ENCODE measurements at places on chromosomes 16 and 17.

DNA sequence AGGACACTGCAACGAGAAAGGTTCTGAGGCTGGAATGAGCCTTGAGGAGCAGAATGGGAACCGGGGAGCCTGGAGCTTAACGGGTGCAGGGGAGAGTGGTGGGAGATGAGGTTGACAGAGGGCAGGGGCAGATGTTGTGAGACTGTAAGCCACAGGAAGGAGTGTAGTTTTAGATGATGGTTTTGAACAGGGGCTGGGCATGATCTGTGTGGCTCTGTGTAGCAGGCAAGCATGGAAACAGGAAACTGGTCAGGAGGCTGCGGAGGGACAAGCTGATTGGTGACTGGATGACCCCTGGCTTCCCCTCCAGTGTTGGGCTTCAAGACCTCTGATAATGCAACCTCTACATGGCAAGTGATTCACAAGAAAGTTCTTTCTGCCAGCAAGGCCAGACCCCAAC, 1.4 kb upstream of the CNGB1 start:
- no peak for DNase-seq

GRCh38 chr17:14225254-14225980, 11.2 kb downstream of the CDRT15 start:
- DNase-seq: no peak

DNA sequence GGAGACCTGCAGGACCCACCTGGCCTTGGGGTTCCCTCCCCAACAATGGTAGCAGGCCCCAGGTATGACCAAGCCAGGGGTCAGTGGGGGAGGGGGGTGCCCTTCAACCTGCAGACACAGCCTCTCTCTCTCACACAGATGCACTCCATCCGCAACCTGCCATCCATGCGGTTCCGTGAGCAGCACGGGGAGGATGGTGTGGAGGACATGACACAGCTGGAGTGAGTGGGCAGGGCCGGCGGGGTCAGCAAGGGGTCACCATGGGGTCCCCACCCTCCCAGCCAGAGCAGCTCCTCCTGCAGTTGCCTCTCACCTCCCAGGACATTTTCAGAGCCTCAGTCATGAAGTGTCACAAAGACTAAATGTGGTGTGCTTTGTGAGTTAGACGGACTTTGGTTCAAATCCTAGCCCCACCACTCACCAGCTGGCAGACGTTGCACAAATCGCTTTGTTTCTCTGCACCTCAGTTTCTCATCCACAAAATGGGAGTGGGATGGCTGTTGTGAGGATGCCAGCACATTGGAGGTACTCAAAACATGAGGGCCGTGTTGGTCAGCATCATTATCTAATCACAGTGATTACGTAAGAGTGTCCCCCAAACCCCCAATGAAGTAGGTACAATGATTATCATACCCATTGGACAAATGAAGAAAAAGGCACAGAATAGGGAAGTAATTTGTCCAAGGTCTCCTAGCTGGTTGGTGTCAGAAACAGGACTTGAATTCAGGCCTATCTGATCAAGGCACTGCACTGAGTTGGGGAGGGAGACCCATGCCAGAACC, 16.0 kb downstream of the MYO15A start:
- no peak for DNase-seq

DNA sequence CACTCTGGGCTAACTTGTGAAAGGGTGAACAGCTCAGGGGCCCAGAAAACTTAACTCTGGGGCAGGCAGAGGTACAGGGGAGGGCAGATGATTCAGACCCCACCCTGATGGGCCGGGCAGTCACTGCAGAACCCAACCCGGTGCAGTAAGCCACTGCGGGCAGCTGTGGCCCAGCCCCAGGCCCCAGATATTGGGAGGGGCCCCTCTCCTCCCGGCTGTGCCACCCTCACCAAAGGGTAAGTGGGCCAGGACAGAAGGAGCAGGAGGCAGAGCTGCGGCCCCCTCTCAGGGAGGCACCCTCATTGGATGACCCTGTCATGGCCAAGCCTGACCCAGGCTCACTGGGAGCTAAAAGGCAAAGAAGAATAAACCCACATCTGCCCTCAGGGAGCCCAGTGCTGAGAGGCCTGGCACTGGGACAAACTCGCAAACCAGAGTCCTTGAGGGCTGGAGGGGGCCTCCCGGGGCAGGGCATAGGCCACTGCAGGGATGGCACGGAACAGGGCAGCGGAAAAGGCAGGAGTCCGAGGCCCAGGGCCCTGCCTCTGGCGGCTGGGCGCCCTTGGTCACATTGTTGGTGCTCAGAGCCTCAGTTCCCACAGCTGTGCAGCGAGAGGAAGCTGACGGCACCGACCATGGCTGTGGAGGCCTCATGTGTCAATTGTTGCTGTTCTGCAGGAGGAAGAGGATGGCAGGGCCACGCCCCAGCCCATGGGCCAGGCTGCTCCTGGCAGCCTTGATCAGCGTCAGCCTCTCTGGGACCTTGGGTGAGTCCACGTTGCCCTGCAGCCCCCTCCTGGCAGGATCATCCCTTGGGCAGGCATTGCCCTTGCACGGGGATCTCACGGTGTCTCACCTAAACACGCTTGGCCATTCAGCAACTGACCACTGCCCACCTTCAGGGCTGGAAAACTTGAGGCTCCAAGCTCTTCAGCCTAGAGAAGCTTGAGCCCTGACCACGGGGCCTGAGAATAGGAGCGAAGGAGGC, 3.1 kb downstream of the ITGB4 start:
- no peak for DNase-seq

GRCh38 chr16:1305823-1306222, 3.6 kb upstream of the UBE2I start:
- no peak for DNase-seq

- DNase-seq: peak; percentile 73
These were observed 22.8 kb downstream of the CCDC102A start for GRCh38 chr16:57513371-57514102.

- DNase-seq: no peak
These were observed 18.5 kb upstream of the BBS2 start for GRCh38 chr16:56538331-56538730.

DNA sequence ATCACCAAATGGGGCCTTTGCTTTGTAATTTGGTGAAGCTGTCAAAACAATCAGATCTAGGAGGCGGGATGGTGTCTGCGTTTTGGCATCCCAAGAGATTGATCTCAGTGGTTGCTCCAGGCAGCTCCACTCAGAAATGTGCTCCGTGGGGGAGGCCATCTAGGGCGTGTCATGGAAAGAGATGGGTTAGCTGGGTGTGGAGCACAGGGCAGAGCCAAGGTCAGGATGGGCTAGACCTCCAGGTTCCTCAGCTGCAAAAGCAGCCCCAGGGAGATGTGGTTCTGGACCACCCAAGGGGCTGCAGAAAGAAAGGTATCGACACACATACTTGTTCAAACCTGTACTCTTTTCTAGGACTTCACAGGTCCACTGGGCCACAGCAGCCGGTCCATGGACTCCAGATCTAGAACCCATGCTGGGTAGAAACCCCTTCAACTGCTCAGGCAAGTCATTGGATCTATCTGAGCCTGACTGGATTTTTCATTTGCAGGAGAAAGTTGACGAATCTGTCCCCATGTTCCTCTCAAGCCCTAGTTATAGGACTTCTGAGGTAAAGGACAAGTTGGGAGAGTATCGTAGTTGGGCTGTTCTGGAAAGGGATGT, 270.2 kb upstream of the RPL38 start:
- DNase-seq: no peak

DNA sequence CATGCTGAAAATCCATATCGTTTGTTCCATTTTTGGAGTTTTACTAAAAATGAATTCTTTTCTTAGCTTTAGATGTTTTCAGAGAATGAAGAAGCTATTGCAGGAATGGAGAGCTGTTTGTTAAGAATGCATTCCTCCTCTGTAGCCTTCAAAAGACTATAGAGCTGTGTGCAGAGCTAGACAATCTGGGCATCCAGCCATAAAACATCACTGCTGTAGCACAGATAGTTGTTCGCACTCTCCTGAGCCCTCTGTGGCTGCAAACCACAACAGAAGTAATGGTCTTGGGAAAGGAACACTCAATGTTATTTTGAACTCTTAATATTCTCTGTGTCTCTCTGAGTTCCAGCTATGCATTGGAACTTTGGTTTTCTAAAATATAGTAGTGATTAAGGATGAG, 4.9 kb downstream of the TNRC6C start:
- peak; percentile 21 for DNase-seq

DNA sequence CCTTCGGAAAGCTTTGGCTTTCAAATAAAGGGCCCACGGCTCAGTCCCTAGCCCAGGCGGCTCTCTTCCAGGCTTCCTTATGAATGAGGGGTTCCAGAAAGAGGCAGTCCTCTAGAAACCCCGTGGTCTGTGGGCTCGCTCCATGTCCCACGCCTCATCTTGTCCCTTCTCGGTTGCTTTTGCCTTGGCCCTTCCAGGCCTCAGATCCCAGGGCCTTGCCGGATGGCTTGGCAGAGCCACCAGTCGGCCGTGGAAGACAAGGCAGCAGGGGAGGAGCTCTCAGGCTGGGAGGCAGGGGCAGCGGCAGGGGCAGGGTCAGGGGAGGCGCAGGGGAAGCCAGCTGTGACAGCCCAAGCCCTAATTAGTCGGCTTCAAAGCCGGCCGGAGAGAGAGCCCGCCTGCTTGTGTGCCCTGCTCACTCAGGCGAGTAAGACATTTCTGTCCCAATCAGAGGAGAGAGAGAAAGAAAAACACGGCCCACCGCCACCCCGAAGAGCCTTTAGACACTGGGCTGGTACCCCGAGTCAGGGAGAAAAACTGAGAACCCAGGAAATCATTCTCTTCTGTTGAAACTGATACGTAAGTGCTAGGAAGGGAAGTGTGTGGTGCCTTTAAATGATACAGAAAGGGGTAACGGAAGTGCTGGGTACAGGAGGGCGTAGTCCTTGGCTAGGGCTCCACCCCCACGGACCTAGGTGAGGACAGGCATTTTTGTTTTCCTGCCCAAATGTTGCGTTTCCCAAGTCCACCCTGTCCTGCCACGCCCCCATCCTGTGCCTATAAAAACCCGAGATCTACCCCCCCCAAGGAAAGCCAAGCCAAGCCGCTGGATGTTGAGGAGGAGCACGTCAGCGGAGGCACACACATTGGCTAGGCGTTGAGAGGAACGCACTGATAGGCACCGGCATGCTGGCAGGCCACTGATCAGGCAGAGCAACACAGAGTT, 27.8 kb upstream of the MEIOC start:
- peak; percentile 16 for DNase-seq

DNA sequence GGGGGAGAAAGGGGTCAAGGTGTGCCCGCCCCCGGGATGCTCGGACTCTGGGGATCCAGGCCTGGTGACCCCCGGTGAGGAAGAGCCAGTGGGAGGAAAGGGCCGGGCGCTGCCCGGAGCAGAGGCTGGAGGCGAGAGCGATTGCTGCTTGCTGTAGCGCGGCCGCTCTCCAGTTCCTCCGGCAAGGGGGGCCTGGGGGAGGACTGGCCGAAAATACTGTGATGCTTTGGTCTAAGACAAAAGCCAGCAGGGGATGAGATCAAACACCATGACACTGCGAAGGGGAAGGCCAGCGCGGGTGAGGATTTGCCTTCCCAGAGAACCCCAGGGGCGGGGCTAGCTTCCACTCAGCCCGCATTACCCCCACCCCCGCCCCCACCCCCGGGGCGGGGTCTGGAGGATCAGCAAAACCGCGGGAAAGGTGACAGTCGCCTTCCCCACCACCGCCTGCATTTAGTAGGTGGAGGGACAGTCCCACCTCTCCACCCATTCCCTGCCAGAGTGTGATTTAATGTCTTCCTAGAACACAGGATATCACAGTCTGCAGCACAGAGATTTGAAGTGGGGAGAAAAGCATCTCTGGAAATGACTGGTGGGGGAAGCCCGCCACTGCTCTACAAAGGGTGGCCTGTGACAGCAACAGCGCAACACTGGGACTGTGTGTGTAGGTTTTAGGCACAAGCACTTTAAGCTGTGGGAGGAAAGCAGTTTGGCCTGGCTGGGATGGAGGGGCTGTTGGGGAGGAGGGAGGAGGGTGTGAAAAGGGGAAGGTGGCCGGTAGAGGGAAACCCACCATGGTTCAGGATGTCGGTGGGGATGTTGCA, 25.7 kb downstream of the MRC2 start:
- DNase-seq: peak; percentile 74

DNA sequence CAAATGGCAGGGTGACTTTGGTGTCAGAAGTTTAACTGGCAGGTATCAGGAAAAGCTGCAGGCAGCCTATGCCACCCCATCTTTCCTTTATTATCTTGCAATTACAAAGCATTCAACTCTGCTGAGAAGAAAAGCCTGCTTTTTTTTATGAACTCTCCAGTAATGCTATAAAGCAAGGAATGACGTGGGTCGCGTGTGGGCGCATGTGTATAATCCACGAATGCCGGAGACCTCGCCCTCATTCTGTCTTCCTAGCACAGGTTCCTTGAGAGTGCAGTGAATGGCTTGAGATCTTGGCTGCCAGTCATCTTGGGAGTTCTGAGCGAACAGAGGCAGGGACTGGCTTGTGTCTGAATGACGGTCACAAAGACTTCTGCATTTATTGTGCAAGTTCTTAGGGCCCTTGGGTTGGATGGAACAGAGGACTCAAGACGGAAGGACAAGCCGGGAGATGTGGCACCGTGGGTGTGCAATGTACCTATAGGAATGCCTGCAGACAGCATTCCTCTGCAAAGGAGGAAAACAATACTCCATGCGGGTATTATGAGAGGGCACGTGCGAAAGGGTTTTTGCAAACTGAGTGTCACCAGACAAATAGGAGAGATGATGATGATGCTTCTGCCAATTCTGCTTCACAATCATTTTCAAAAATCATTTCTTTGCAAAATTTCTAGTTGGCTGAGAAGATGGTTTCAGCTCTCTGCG, 96.1 kb upstream of the ELAC2 start:
- no peak for DNase-seq

DNA sequence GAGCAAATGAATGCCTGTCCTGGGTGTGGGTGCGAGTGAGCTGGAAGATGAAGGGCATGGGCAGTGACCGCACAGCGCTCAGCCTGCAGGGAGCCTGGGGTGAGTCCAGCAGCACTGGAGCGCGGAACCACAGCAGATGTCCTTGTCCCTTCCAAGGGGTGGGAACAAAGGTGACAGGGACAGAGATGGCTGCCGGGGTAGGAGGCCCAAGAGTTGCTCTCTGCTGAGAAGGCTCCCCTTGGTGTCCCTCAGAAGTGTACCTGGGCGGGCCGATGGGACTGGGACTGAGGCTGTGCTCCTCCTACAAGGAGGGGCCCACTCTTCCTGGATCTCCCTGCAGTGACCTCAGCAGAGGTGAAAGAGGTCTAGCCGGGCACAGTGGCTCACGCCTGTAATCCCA, 7.6 kb upstream of the PGAP6 start:
- no peak for DNase-seq

- DNase-seq: no peak
These were observed 2.4 kb downstream of the IL4R start for GRCh38 chr16:27316038-27316680.

Data from left colon (tissue), 2 donors.